Stimulated activated CD4-positive, alpha-beta T cell treated with anti-CD3 and anti-CD28 coated beads, Interleukin-2, amount 100 ng/mL, for 4 hours (primary cell): ENCODE measurements at places on chromosomes 4 and X.

- DNase-seq, result no peak
Measured at GRCh38 chr4:76571274-76571673, 136.2 kb downstream of the SHROOM3 start.

DNA sequence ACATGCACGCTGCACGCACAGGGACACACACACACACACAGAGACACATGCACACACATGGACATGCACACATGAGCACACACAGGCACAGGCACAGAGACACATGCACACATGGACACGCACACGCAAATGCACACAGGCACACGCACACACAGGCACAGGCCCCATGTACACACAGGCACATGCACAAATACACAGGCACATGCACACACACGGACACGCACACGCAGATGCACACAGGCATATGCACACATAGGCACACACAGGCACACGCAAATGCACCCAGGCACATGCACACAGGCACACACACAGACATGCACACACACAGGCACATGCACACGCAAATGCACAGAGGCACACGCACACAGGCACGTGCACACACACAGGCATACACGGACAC, 30.3 kb upstream of the HTRA3 start:
- no peak for DNase-seq

- DNase-seq, result no peak
Measured at GRCh38 chr4:128159967-128160366, 98.9 kb downstream of the LARP1B start.

GRCh38 chr4:38567457-38567856, 96.5 kb upstream of the KLF3 start:
- DNase-seq, result no peak

GRCh38 chr4:48196758-48197504, 62.9 kb upstream of the TXK start:
- DNase-seq, result no peak

GRCh38 chr4:87498446-87498900, 30.7 kb downstream of the SPARCL1 start:
- no peak for DNase-seq

DNA sequence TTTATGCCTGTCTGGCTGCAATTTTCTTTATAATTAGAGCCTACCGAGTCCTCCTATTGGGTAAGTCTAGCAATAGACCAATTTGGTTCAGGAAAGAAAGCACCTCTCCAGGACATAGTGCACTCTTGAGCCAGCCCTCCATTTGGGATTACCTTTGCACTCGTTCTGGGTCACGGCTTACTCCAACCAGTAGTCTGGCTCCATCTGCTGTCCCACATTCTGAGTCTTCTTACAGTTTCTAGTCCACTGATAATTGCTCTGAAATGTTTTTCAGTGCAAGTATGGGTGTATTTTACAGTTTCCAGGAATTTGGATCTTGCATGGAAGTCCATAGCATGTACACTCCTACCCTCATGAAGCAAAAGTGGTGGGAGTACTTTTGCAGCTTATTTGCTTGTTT, 34.8 kb upstream of the USP51 start:
- no peak for DNase-seq
